ENCODE measurements at places on chromosomes 1 and 21. TPM values are rescaled to one million over a fixed set of nuclear protein-coding genes. Genes with fewer than 3 reads are reported as not detected.

FMN2 gene
- total RNA-seq: not detected

GPR37L1 gene
- not detected for total RNA-seq

SPRR2B gene
- not detected for total RNA-seq

DUSP23 gene
- total RNA-seq: 13.9 TPM

FCAMR gene
- not detected for total RNA-seq

FAM177B gene
- total RNA-seq: not detected

PGBD5 gene
- not detected for total RNA-seq

IFI44 gene
- 25.4 TPM for total RNA-seq

NLRP3 gene
- 4.6 TPM for total RNA-seq

MMEL1 gene
- total RNA-seq: 2.0 TPM

PFKFB2 gene
- 3.8 TPM for total RNA-seq

HJV gene
- not detected for total RNA-seq

PADI2 gene
- 0.11 TPM for total RNA-seq

KCNC4 gene
- total RNA-seq: 10.1 TPM

CFHR4 gene
- total RNA-seq: not detected

ADGRL4 gene
- not detected for total RNA-seq

LIN28A gene
- not detected for total RNA-seq

SHE gene
- total RNA-seq: not detected

S100A7A gene
- not detected for total RNA-seq

OR2L5 gene
- total RNA-seq: 0.16 TPM

KIF2C gene
- total RNA-seq: 69.3 TPM

OR2AJ1 gene
- not detected for total RNA-seq

LIPI gene
- not detected for total RNA-seq

TCEA3 gene
- total RNA-seq: 19.2 TPM

SLC44A5 gene
- 0.96 TPM for total RNA-seq

KCNT2 gene
- total RNA-seq: not detected

F13B gene
- total RNA-seq: not detected

VSIG8 gene
- total RNA-seq: not detected

INTS7 gene
- 8.5 TPM for total RNA-seq

LYSMD1 gene
- total RNA-seq: 2.5 TPM

HES2 gene
- total RNA-seq: not detected

KCNJ9 gene
- total RNA-seq: not detected

MTR gene
- total RNA-seq: 51.5 TPM

PAPPA2 gene
- total RNA-seq: 0.29 TPM

URB1 gene
- 17.9 TPM for total RNA-seq

TMEM82 gene
- not detected for total RNA-seq

KRTAP6-2 gene
- not detected for total RNA-seq

ASPM gene
- 0.08 TPM for total RNA-seq

SLAMF6 gene
- total RNA-seq: 40.5 TPM

Data from naive thymus-derived CD4-positive, alpha-beta T cell (primary cell).